Muscle of arm (tissue), 14 donors: ENCODE measurements at places on chromosomes 4 and X. TPM values are rescaled to one million over a fixed set of nuclear protein-coding genes. Genes with fewer than 3 reads are reported as not detected.

- DNase-seq: peak; percentile 5
These were observed 817 bp upstream of the WDR19 start for GRCh38 chr4:39181520-39181904.

The RTL5 gene
- not detected for polyA plus RNA-seq

DNA sequence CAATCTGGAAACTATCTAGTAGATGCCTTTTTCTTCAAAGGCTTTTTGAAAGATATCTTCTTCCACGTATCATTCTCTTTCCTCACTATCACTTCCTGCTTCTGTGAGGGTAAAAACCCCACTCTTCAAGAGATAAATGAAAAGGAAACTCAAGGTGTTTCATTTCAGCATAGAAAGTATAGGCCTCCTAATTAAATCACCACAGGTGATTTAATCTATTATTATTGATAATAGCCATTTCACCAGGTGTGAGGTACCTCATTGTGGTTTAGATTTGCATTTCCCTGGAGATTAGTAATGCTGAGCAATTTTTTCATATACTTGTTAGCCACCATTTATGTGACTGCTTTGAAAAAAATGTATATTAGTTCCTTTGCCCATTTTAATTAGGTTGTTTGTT lies 92.0 kb upstream of the EMCN start:
- no peak for DNase-seq

- DNase-seq: no peak
These were observed 30.6 kb upstream of the CCKAR start for GRCh38 chr4:26520728-26521450.

- DNase-seq: no peak
These were observed 10.6 kb downstream of the IL15 start for GRCh38 chr4:141646969-141647368.

GRCh38 chr4:84841435-84841834 lies 125.1 kb downstream of the WDFY3 start:
- DNase-seq: no peak

GRCh38 chr4:20319825-20320612 lies 68.3 kb downstream of the SLIT2 start:
- no peak for DNase-seq

DNA sequence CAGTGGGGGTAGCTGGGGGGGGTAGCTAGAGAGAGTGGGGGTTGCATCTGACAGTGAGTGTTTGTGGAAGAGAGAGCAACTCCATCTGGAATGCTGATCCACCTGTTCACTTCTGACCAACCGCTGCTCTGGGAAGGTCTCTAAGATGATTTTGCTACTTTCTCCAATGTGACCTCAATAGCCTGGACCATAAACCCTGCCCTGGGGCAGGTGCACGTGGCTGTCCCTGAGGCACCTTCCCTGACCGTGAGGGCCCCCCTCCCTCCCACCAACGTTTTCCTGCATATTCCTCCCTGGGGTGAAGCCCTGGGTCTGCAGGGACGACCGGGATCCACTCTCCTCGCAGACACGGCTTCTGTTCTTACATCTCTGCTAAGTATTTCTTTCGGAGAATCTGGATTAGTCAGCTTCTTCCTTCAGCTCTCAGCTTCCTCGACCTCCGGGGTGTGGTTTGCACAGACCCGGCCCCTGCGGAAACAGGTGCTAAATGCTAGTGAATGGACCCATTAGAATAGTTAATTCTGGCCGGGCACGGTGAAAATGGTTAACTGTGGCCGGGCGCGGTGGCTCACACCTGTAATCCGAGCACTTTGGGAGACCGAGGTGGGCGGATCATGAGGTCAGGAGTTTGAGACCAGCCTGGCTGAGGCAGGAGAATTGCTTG lies 21.4 kb upstream of the PLCXD1 start:
- no peak for DNase-seq

DNA sequence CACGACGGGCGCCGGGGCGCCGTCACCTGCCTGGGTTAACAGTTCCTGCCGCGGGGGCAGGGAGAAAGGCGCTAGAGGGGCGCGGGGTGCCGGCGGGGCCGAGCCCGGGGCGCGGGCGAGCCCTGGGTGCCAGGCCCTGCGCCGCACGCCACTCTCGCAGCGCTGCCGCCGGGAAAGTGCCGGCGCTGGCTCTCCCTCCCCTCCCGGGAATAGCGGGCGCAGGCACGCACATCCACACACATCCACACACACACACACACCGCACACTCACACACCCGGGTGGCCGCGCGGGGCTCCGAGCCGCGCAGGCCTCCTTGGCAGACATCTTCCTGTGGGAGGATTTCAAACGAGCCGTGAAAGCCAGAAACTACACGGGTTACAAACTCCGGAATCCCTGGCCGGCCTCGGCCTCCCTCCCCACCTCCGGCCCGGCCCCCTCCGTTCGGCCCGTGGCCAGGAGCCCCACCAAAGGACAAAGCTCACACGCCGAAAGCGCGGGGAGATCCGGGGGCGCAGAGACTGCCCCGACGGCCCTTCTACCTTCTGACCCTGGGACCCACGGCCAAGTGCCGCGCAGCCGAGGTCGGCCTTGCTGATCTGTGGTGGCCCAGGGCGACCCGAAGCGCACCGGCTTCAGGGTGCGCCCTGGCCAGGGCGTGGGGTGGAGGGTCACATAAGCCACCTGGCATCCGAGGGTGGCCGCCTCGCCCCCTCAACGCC lies 92.3 kb downstream of the BCOR start:
- DNase-seq: peak; percentile 20

The NPY1R gene
- not detected for polyA plus RNA-seq

GRCh38 chr4:102469806-102470205 lies 31.4 kb upstream of the NFKB1 start:
- no peak for DNase-seq

The ARL9 gene
- polyA plus RNA-seq: not detected

The NWD2 gene
- 0.04 TPM for polyA plus RNA-seq

DNA sequence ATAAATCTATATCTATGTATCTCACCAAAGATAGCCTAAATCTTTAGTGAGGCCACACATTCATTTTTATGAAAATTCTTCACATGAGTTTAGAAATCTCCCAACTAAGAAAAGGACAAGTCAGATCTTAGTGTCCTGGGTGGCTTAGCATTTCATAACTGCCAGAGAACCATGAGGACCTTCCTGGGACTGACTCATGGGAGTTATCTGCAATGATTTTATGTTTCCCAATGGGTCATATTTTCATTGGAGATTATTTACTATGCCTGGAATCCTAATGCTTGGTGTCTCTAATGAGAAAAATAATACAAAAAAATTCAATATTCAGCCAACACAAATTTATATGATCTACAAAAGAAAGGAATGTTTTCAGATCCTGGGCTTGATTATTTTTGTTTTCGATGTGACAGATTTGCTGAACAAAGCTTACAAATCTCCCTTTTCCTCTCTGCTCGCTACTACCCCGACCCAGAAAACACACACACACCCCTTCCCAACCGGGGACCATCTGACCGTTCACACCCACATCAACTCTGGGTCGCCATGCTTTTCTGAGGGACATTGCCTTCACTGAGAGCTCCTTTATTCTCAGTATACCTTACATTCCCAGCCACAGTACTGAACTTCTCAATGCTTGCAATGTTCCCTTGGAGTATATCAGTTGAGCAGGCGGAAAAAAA lies 40.1 kb downstream of the SORBS2 start:
- no peak for DNase-seq

DNA sequence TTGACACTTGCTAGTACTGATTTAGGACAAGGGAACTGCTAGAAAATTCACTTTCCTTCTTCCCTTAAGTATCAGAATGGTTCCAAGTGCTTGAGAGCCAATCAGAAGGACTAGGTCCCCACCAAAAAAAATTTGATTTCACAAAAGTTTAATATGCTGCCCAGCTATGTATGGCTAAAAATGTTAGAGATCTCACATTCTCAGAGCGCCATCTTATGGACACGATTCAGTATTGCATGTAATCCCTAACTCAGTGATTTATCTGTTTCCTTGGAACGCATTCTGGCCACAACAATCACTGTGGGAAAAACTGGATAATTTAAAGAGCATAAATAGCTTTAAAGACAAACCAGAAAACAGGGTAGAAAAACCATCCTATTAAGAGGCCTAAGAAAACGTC lies 255.1 kb upstream of the GPC4 start:
- peak; percentile 73 for DNase-seq

DNA sequence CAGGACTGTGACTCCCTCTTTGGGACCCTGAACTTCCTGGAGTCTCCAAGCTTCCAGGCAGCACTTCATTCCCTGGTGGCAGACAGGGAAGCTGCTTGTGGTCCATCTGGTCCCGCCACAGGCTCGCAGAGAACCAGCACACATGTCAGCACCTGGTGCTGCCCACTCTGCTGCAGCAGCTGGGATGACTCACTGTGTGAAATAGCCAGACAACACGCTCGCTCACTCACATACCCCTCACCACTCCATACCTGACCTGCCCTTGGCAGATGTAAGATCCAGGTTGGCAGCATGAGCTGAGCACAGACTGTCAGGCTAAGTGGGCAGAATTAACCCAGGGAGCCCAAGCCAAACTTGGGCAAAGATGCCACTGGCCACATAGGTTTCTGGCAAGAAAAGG lies 613.5 kb downstream of the PCDH18 start:
- no peak for DNase-seq

DNA sequence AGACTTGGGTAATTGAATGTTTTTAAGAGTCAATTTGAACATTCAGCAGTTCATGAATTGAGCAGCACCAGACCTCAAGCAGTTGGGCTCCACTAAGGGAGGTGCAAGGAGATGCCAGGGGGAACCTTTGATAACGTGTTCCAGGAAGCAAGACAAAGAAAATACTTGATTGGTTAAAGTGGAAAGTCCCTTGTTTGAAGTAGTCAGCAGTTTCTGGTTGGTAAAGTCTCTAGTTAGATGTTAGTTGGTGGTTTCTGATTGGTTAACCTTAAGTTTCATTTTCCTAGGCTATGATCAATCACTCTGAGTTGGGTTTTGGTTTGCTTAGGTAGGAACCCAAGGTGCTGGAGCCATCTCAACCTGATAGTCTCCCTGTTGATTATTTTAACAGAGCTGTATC lies 4.0 kb downstream of the HERC6 start:
- DNase-seq: no peak

The SSX2 gene
- not detected for polyA plus RNA-seq

The SPANXB1 gene
- 0.47 TPM for polyA plus RNA-seq

DNA sequence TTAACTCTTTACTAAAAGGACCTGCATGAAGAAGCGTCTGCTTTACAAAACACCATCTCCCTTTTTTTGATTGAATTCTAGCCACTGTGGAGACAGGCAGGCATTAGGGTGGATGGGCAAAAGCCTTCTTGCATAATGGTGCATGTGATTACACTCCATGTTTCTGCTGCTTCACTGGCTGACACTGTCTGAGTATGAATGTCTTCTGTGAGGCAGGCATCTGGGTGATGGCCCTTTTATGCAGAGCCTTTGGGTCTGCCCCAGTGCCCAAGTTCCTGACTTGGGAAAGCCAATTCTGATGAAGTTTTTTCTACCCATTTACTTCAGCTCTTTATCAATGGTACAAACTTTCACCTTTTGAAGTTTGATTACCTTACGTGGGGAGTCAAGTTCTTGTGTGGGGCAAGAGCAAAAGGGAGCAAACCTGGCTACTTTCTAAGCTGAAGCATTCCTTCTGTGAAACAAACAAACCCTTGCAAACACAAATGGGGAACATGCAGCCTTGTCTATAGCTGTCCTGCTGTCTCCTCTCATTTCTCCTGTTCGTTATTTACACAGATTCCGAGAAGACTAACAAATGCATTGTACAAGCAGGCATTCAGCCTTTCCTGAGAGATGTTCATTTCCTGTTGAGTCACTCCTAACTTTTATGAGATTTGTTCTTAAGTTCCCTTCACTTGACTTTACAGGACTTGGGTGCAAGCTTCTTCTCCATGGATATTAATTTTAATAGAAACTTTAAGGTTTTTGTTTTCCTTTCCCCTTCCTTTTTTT lies 301.9 kb downstream of the TLL1 start:
- DNase-seq: no peak

GRCh38 chr4:25913056-25913850 lies 767 bp upstream of the SMIM20 start:
- no peak for DNase-seq

DNA sequence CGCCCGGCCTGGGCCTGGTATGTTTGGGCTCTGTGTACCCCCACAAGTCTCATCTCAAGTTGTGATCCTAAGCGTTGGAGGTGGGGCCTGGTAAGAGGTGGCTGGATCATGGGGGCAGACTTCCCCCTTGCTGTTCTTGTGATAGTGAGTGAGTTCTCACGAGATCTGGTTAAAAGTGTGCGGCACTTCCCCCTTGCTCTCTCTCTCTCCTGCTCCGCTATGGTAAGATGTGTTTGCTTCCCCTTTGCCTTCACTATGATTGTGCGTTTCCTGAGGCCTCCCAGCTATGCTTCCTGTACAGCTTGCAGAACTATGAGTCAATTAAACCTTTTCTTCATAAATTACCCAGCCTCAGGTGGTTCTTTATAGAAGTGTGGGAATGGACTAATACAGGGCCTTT lies 53.0 kb downstream of the CHST7 start:
- DNase-seq: no peak

The MAGED4B gene
- not detected for polyA plus RNA-seq

DNA sequence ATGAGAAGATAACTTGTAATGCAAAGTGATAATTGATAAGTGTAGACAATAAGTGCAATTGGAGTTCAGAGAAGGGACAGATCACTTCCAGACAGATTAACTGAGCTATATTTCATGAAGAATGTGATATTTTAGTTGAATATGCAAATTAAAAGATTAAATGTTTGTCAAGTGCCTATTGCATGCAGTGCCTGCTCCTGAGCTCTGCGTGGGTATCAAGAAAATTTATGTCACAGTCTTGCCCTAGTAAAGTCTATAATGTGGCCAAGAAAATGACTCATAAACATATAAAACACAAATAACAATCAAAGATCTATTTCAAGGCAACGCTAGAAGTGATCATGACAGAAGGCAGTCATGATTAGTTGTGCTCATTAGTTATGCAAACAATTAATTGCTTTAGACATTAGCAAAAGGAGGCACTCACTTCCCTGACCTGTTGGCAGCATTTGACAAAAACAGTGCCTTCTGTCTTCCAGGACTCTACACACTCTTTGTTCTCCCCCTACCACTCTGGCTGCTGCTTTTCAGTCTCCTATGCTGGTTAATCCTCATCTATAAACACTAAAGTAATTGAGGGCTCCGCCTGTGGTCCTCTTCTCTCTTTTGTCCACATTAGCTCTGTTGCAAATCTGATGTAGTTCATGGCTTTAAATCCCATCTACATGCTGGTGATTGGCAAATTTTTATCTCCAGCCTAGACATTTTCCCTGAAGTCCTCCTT lies 47.7 kb downstream of the ARHGEF38 start:
- DNase-seq: no peak

- no peak for DNase-seq
These were observed 5.8 kb downstream of the NKX6-1 start for GRCh38 chr4:84493092-84493850.

GRCh38 chrX:154436983-154437752 lies at the start of gene GDI1:
GDI1 (plus strand) TSS chrX:154437154; CDS start chrX:154437255, 101 bp downstream.
- no peak for DNase-seq

The RHOXF2B gene
- polyA plus RNA-seq: 0.08 TPM

- no peak for DNase-seq
These were observed 28.3 kb downstream of the AGTR2 start for GRCh38 chrX:116198810-116199209.

The FAM236D gene
- not detected for polyA plus RNA-seq

The CCDC110 gene
- polyA plus RNA-seq: 1.1 TPM

The HCCS gene
- not detected for polyA plus RNA-seq

The TAF7L gene
- polyA plus RNA-seq: 0.16 TPM

GRCh38 chr4:3388471-3389232 lies 53.1 kb upstream of the HGFAC start:
- DNase-seq: no peak

- DNase-seq: no peak
These were observed 156.3 kb downstream of the BTC start for GRCh38 chr4:74638001-74638400.

GRCh38 chrX:29662101-29662500 lies 553.3 kb upstream of the MAGEB2 start:
- no peak for DNase-seq
